A549 (cell line): ENCODE measurements at places on chromosomes 16 and 17.

GRCh38 chr17:75959051-75959838 lies 18.4 kb upstream of the FBF1 start:
- no peak for DNase-seq

DNA sequence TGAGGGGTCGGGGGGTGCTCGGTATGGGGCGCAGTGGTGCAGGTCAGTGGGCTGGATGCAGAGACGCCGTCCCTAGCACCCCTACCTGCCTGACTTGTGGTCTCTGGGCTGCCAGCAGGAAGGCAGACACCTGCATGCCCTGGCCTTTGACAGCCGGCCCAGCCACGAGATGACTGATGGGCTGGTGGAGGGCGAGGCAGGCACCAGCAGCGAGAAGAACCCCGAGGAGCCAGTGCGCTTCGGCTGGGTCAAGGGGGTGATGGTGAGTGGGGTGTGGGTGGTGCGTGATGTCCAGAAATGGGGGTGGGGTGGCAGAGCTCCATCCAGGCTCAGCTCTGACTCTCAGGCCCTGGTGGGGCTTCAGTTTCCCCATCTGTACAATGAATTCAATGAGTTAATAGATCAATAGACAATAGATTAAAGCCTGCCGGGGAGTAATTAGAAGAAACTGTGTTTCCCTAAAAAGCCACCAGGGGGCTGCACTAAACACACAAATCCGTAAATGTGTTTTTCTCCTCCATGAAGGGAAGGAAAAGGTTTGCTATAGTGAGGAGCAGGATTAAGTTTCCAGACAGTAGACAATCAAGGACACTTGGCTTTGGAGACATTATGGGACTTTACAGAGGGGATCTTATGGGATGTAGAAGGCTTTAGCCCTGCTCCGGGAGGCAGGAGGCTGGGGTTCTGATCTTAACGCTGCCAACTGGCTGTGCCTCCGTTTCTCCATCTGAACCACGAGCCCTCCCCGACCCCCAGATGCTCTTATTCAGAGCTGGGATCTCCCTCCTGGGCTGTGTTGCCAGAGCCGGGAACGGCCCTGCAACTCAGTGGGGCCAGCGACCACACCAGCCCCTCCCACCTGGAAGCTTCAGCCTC lies 2.2 kb downstream of the SLC12A3 start:
- peak; percentile 60 for DNase-seq

DNA sequence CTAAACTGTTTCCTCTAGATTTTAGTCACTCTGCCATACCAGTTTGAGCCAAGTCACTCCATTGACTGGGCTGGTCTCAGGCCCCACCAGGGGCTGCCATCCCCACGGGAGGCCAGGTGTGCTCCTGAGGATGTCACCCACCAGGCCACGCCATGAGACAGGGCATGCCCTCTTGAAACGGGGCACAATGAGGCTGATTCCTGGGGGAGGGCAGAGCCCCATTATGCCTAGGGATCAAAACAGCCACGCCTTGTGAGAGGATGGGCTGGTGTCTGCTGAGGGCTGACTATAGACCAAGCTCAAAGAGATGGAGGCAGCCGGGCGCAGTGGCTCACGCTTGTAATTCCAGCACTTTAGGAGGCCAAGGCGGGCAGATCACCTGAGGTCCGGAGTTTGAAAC lies 21.5 kb downstream of the GINS2 start:
- no peak for DNase-seq

DNA sequence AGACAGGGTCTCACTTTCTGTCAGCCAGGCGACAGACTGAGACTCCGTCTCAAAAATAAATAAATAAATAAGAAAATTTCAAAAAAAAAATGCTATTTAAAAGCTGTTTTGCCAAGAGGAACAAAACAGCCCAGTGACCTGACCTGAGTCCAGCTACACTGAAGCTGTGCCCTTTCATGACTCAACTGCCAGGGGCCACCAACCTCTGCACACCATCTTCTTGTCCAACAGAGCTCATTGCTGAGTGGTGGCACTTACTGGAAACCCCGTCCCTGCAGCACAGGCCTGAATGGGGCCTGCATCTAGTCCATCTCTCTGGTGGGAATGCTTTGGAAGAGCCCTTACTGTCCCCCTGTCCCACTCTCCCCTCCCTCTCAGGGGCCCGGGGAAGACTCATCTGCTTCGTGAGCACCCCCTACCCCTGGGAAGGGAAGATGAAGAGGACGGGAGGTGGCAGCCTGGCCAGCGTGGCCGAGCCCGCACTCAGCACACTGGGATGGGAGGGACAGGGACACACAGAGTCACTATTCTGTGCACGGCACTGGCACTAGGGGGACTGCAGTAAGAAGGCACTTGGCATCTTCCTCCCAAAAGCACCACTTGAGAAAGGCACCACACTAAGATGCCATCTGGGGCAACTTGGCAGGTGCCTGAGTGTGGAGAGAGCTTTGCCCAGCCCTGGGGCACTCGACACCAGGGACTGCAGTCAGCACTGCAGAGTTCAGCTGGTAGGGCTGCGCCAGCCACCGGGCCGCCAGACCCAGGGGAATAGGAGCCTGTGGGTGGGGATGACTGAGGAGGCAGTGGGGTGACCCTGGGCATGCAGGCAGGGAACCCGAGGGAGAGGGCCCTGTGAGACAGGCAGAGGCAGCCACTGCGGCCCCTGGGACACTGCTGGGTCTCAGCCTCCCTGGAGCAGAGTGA lies 13.5 kb downstream of the FBXO31 start:
- no peak for DNase-seq

DNA sequence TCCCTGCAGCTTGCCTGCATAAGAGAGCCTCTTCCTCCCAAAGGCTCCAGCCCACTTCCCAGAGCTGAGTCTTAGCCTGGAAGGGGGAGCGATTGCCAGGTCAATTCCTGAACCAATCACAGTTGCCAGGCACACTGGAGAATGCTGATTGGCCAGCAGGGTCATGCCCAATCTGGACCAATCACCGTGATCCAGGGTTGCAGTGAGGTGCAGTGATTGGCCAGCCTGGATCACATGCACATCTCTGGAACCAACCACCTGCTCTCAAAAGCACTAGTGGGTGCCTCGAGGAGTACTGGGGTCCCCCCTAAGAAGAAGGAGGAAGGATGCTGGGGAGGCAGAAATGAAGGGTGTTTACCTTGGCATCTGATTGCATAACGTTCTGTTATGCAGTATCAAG lies 18.4 kb downstream of the NAGPA start:
- DNase-seq, result peak; percentile 23

- DNase-seq, result no peak
These were observed 8.5 kb downstream of the KNOP1 start for GRCh38 chr16:19709381-19710136.

GRCh38 chr17:76083536-76084182 lies 4.7 kb downstream of the ZACN start:
- no peak for DNase-seq

GRCh38 chr16:76345163-76345661 lies 68.0 kb downstream of the CNTNAP4 start:
- no peak for DNase-seq

DNA sequence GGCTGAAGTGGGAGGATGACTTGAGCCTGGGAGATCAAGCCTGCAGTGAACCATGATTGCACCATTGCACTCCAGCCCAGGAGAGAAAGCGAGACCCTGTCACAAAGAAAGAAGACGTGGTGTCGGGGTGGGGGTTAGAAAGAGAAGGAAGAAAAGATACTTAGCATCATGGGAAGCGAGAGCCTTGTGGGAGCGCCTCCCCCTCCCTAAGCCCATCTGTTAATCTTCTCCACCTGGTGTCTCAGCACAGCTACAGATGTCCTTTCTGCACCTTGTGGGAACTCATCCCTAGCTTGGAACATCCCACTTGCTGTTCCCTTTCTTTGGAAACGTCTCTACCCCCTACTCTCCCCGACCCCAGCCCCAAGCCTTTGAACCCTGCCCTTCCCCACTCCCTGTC lies 6.0 kb downstream of the ZNF688 start:
- DNase-seq, result no peak

- no peak for DNase-seq
These were observed 90.2 kb upstream of the TOB1 start for GRCh38 chr17:50956409-50956749.

DNA sequence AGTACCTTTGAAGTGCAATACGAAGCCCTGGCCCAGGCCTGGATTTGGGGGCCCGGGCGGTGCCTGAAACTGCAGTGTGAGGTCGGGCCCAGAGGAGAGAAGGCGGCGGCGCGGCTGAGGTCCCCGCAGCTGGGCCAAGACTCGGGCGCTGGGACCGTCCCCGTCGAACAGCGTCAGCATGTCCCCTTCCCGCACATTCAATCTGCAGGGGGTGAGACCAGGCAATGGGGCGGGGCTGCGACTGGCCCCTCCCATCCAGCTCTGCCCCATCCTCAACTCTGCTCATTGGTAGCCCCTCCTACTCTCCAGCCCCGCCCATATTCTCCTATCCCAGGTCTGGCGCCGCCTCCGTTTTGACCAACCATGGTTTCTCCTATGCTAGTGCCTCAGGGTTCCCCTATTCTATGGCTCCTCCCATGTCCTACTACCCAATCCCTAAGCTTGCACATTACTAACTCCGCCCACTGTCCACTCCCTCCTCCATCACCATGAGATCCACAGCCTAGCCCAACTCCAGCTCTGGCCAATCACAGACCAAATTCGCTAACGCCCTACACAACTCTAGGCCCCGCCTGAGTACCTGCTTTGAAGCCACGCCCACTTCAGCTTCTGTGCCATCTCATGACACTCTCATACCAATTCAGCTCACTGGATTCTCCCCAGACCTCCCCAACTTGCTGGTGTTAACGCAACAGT lies 14.4 kb upstream of the CDIPT start:
- DNase-seq, result peak; percentile 58

DNA sequence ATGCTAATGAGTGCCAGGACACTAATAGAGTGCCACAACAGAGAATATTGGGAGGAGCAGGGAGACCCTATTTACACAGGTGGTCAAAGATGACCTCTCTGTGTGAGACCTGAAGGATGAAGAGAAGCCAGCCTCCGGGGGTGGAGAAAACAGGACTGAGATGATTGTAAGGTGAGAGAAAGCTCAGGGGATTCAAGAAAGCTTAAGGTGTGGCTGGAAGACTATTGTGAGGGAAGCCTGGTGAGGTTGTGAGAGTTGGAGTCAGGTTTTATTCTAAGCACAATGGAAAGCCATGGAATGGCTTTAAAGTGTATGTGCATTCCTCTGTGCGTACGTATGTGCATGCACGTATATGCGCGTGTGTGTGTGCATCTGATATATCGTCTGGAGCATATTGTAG lies 10.4 kb upstream of the MARCHF10 start:
- DNase-seq, result no peak

- DNase-seq, result no peak
These were observed 114.7 kb downstream of the IRX5 start for GRCh38 chr16:55045329-55045728.

- DNase-seq, result no peak
These were observed 29.6 kb downstream of the NGFR start for GRCh38 chr17:49524473-49525359.

- no peak for DNase-seq
These were observed 604.5 kb downstream of the WWOX start for GRCh38 chr16:78703936-78704335.

DNA sequence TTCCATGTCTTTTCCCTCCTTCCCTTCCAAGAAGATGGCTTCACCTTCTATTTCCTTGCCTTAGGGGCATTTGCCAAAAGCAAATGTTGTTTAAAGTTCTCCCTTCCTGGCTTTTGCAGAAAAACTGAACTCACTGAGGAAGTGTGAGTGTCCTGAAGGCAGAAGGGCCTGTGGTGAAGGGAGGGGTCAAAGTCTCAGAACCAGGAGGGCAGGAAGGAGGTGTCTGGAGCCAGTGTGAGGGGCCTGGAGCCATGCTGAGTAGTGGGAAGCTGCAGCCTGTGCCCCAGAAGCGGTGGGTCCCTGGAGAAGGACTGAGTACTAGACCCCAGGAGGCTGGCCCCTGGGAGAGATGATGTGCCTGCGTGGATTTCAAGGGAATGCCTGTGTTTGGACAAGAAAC lies 23.8 kb upstream of the SUPT4H1 start:
- no peak for DNase-seq

GRCh38 chr16:29154676-29155121 lies 169.8 kb downstream of the LAT start:
- no peak for DNase-seq

DNA sequence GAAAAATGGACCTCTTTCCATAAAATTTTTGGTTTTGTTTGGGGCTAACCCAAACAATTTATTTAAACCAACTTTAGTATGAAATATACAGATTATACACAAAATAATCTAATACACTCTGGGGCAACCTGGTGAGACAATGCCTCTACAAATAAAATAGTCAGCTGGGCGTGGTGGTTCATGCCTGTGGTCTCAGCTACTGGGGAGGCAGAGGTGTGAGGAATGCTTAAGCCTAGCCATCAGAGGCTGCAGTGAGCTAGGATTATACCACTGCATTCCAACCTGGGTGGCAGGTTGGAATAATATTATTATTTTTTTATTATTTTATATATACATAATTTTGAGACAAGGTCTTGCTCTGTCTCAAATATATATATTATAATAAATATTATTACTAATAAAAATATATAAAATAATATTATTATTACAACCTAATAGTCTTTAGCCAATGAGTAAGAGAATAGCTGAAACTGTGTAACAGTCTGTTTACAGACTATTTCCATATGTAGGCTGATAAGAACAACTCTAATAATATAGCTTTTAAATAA lies 50.5 kb downstream of the GLG1 start:
- no peak for DNase-seq

DNA sequence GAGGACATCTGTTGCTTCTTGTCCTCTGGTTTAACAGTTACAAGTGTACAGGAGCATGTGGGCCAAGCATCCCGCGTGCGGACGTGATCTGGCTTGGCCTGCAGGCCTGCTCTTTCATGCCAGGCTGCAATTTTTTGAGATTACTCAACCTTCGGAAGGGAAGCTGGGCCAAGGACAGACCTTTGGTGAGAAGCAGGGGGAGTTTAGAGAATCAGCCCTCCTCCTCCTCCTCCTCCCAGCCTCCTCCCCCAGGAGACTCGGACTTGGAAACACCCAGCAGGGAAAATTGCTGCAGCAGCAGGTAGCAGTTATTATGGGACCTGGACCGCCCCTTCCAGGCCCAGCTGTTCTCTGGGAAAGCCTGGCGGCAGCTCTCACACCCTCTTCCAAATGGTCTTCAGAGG lies 5.1 kb upstream of the KLHL36 start:
- DNase-seq, result no peak

- no peak for DNase-seq
These were observed 1.5 kb downstream of the MRC2 start for GRCh38 chr17:62628831-62629555.

- DNase-seq, result no peak
These were observed 1225.1 kb downstream of the CDH8 start for GRCh38 chr16:60811051-60811608.

- peak; percentile 81 for DNase-seq
These were observed at the start of gene PGS1 for GRCh38 chr17:78378225-78379130. TSS of gene PGS1 (plus strand) at chr17:78378649. CDS start at chr17:78378666, 17 bp downstream.

GRCh38 chr17:17749025-17749772 lies 67.9 kb downstream of the RAI1 start:
- no peak for DNase-seq

- DNase-seq, result no peak
These were observed 1.4 kb upstream of the PRPF8 start for GRCh38 chr17:1686086-1686485.
